ENCODE measurements at places on chromosomes 3 and 15.

DNA sequence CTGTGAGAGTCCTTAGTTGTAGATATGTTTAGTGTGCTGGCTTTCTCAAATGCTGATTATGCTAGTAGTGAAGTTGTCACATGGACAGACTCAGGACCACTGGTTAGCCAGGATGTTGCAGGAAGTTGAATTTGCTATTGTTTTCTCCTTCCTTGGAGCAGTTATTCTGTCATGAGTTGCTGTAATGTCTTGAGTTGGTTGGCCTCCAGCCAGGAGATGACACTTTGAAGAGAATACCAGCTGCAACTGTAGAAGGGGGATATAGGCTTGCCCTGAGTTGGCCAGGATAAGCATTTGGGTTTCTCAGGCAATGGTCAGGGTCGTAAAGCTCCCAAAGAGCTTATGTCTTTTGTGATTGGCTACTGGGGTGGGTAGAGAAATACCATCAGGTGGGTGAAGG, 206.7 kb downstream of the ZNF621 start:
- H3K27me3 ChIP-seq, result peaks cover 3% of the 10 kb centered on the region
- no peaks in the 10 kb centered on the region for H3K4me1 ChIP-seq
- H3K4me3 ChIP-seq, result no peak overlapping the region
- H3K27ac ChIP-seq, result no peak overlapping the region
- DNase-seq, result no peak

DNA sequence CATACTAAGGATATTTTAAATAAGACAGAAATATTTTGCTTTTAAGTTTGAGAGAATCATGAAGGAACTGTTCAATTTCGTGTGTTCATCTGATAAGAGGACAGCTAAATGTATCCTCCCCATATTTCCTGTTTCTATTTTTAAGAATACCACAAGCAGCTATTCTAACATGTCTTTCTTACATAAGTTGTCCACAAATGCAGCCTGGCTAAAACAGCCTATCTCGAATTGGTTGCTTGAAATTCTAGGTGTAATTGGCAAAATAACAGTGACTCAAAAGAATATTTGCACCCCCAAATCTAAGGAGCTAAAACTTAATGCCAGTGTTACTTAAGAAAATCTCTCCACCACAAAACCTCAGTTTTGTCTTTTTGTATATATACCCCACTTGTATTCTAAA, 35.0 kb downstream of the BTLA start:
- peak; percentile 25 for DNase-seq
- H3K27me3 ChIP-seq, result no peaks in the 10 kb centered on the region
- H3K4me3 ChIP-seq, result peak overlapping the region; percentile 59
- H3K4me1 ChIP-seq, result peaks cover 91% of the 10 kb centered on the region
- peaks cover 79% of the 10 kb centered on the region for H3K36me3 ChIP-seq

DNA sequence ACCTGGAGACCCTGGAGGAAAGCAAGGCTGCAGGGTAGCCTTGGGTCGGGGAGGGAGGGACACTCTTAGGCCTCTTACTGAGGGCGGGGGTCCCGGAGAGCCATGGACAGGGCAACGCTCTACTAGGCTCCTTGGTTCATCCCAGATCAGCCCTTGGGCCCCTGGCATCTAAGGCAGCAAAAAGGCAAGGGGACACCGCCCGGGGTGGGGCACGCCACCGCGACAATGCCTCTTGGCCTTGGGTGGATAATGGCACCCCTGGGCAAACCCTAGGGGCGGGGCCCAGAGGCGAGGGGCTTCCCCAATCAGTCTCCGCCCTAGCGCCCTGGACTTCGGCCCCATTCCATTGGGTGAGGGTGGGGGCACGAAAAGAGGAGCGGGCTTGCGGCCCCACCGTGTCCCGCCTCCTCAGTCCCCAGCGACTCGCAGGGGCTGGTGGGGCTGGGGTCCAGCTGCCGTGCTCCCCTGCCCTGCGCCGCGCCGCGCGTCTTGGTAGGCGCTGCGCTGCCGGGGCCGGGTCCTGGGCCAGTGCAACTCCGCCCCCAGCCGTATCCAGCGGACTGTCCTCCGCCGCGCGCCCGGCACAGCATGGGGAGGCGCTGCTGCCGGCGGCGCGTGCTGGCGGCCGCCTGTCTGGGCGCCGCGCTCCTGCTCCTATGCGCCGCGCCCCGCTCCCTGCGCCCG, at the start of gene CHST13:
Gene CHST13, plus strand, starts transcription at position 411 of the 684 bp plus-strand sequence. Its CDS starts 178 bp downstream, at position 589.
- H3K27me3 ChIP-seq, result peaks cover 63% of the 10 kb centered on the region
- DNase-seq, result no peak
- no peaks in the 10 kb centered on the region for H3K4me1 ChIP-seq
- no peak within 1 kb of the TSS for H3K4me3 ChIP-seq
- H3K36me3 ChIP-seq, result no peaks in the 10 kb centered on the region

GRCh38 chr3:16478516-16478915, 35.0 kb downstream of the RFTN1 start:
- DNase-seq, result no peak
- H3K27me3 ChIP-seq, result no peaks in the 10 kb centered on the region
- H3K27ac ChIP-seq, result no peak overlapping the region
- H3K36me3 ChIP-seq, result peaks cover 69% of the 10 kb centered on the region
- H3K4me3 ChIP-seq, result no peak overlapping the region

GRCh38 chr3:34067536-34068051, 269.2 kb downstream of the PDCD6IP start:
- H3K4me3 ChIP-seq, result no peak overlapping the region
- H3K27ac ChIP-seq, result no peak overlapping the region
- peaks cover 10% of the 10 kb centered on the region for H3K27me3 ChIP-seq

GRCh38 chr3:65855370-65856100, 183.2 kb downstream of the MAGI1 start:
- no peak for DNase-seq
- no peaks in the 10 kb centered on the region for H3K27me3 ChIP-seq
- no peak overlapping the region for H3K27ac ChIP-seq
- H3K4me3 ChIP-seq, result no peak overlapping the region
- no peaks in the 10 kb centered on the region for H3K36me3 ChIP-seq

Measured in activated naive CD4-positive, alpha-beta T cell treated with anti-CD3 and anti-CD28 coated beads, Interleukin-2, amount 10 ng/mL, durations not matched to agents 7 days and 5 days (primary cell).